ENCODE measurements at places on chromosomes 16 and 17.
A peak's percentile ranks its signal among the peaks of the same experiment; 100 is the strongest.

GRCh38 chr16:84062734-84063640 is 20.4 kb upstream of the SLC38A8 start:
- peak; percentile 32 for DNase-seq

GRCh38 chr16:23227529-23227928 is 45.0 kb downstream of the SCNN1G start:
- no peak for DNase-seq

GRCh38 chr16:58176608-58177352 is 21.1 kb downstream of the CSNK2A2 start:
- no peak for DNase-seq

GRCh38 chr16:67198238-67198734 is 645 bp upstream of the ELMO3 start:
- DNase-seq = no peak

- DNase-seq = no peak
Observed at GRCh38 chr16:56994311-56994710, 5.0 kb downstream of the NLRC5 start.

GRCh38 chr16:67822511-67822910 is 15.8 kb downstream of the TSNAXIP1 start:
- DNase-seq = no peak

DNA sequence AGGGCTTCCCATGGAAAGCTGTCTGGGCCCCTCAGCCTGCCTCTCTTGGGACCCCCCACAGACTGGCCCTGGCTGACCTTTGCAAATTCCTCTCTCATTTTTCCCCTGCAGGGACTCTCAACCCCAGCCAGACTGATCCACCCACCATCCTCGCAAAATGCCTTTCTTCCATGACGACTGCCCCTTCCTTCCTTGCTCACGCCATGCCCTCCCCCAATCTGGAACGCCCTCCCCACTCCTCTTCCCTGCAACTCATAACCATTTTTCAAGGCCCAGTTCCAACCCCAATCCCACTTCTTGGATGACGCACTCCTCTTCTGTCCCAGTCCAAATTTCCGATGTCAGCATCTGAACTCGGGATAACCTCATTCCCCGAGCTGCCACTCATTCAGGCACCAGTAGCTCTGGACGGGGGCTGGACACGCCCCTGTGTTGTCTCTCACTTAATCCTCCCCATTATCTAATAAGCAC is 1.3 kb upstream of the DNAI2 start:
- DNase-seq = no peak

DNA sequence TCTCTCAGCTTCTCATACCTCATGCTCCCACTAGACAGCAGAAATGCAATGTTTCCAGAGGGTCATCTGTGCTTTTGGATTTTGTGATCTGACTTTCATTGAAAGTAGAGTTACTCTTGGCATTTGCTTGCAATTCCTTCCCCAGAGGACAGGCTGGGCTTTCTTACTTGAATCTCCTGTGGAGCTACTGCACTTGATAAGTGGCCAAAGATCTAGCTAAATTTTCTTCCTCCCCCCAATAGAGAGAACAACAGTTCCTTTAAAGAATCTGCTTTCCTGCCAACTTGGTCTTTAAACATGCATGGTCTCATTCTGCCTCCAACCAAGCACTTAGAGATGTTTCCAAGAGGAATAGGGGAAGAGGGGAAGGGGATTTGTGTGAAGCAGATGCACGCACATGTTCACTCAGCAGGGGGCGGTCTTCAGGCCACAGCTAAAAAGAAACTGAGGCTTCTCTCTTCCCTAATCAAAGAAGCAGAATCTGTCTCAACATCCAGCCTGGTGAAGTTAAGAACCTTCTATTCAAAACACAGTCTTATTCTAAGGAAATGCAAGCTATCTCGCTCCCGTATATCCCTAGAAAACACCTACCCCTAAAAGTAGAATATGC is 229.6 kb downstream of the ZFHX3 start:
- no peak for DNase-seq

- DNase-seq = no peak
Observed at GRCh38 chr16:9393591-9393990, 302.1 kb downstream of the HAPSTR1 start.

DNA sequence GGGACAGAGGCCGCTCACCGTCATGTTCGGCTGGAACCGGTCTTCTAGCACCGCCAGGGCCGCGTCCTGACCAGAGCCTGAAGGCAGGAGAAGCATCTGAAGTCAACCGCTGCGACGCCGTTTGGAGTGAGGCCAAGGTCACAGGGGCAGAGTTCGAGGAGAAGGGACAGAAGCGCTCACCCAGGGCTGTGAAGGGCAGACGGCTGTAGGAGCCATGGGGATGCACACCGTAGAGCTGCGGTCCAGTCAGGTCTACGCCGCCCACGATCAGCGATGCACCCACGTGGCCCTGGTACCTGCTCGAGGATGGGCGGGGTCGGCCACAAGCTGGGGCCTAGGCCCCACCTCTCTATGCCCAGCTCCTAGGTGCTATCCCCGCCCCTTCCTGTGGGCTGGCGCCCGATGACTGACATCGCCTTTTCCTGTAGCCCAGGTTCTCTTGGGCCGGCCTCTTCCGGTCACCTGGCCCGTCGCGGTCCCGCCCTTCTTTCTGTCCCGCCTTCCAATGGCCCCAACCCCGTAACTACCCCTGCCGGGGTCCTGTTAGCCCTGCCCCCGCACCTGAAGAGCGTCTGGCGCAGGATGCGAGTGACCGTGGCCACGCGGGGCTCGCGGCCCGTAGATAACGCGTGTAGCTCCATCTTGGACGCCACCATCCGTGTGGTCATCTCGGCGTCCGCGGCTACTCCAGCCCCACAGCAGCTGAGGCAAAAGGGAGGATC is 1.1 kb downstream of the PSMB10 start:
- peak; percentile 97 for DNase-seq

DNA sequence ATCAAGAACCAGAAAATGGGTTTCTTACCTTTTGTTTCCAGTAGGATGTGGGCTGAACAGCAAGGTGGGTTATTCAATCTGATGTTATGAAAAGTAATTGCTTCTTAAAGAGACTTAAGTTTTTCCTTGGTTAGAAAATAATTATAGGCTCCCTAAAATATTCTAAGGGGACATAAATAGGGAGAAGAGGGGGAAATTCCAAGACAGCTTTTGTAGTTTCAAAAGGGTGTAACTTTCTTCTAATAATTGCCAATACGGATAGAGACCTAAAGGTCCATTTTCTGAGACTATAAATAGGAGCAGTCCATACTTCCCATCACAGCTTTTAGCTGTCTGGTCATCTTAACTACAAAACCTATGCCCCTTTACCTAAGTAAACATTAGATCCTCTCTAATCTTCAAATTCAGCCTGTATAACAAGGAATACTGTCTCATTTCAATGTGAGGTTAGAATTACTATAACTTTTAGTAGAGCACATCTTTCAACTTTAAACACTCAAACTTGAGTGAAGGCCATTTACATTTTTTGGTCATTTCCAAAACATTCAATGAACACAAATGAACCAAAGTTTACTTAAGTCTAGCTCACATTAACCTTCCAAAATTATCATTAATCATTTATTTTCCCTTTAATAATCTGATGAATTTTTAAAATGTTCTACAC is 5.5 kb downstream of the SRSF1 start:
- DNase-seq = no peak

DNA sequence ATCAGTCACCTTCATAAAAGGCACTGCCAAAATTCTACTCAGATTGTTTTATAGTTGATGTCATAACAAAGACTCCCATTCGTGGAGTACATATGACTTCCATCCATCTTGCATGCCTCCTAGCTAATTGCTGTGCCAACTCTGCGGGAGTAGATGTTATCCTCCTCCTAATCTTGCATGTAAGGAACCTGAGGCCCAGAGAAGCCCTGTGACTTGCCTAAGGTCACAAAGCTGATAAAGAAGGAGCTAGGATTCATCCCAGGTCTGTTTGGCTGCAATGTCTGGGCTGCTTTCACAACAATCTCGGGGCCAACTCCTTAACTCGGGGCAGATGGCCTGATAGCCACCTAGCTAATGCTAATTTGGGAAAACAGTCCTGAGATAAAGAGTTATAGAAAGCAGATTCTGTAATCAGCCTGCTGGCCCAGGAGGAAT is 87.3 kb downstream of the YPEL2 start:
- no peak for DNase-seq

- no peak for DNase-seq
Observed at GRCh38 chr17:64154313-64154695, 24.4 kb upstream of the ERN1 start.

DNA sequence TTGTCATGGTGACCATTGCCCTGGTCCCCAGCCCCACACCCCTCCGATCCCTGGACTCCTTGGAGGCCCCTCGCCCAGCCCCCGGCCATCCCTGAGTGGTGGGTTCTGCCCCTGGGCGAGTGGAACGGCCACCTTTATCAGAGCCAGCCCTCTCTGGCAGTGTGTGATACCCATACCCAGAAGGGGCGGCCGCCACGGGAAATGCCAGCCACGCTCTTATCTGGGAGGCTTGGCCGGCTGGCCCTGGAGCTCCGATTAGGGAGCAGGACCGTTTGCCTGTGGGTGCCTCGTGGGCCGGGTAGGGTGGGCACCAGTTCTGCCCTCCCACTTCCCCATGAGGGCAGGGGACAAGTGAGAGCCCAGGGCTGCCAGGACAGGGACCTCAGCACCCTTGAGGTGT is 58.3 kb upstream of the ZC3H18 start:
- no peak for DNase-seq

GRCh38 chr16:75320435-75320834 is 69.0 kb upstream of the BCAR1 start:
- DNase-seq = no peak

GRCh38 chr17:4518901-4519300 is 20.2 kb downstream of the SPNS2 start:
- DNase-seq = no peak

GRCh38 chr17:36720131-36720530 is 118.7 kb downstream of the MRM1 start:
- DNase-seq = no peak

- DNase-seq = no peak
Observed at GRCh38 chr16:12063004-12063395, 86.5 kb downstream of the SNX29 start.

DNA sequence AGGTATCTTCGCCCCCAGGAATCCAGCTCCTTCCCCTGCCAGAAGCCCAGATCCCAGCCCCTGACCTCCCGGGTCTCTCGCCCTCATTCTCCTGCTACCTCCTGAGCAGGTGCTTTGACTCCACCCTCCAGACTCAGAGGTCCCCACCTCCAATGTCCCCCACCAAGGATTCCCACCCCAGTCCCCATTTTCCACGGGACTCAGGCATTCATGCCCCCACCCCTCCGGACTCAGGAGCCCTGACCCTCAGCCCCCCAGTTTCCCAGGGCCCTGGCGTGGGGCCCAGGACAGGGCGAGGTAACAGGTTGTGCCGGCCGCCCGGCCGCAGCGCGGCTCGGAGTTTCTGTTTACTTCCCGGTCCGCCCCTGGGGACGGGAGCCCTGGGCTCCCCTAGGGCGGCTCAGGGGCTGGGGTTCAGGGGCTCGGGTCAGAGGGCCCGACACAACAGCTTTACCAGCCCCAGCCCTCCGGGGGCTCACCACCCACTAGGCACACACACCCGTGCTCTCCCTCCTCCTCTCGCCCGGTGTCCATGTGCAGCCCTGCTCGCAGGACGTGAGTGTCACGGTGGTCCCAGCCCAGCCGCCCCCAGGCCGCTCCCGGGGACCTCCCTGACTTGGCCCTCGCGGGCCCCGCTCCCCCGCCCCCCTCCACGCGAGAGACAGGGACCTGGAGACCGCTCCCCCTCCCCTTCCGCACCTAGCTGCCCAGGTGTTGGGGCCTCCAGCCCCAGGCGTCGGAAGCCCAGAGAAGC is 595 bp downstream of the BICDL2 start:
- DNase-seq = no peak

- no peak for DNase-seq
Observed at GRCh38 chr17:78111016-78111726, 17.4 kb downstream of the TMC6 start.

- no peak for DNase-seq
Observed at GRCh38 chr17:8151641-8152111, 528 bp downstream of the PER1 start.

DNA sequence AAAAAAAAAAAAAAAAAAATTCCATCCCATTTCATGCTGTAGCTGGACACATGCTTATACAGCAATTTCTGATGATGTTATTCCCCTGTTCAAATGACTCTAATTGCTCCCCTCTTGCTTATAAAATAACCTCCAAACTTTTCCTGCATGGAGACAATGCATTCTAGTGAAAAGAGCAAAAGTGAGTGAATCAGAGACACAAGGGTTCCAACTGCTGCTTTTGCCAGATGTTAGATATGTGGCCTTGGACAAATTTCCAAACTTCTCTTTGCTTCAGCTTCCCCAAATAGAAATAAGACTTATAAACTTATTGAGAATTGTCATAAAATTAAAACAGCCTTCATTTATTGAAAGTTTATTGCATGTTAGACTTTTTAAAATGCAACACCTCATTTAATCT is 65.0 kb upstream of the AXIN2 start:
- DNase-seq = no peak

- DNase-seq = peak; percentile 72
Observed at GRCh38 chr16:74608944-74609343, 2.0 kb upstream of the GLG1 start.

DNA sequence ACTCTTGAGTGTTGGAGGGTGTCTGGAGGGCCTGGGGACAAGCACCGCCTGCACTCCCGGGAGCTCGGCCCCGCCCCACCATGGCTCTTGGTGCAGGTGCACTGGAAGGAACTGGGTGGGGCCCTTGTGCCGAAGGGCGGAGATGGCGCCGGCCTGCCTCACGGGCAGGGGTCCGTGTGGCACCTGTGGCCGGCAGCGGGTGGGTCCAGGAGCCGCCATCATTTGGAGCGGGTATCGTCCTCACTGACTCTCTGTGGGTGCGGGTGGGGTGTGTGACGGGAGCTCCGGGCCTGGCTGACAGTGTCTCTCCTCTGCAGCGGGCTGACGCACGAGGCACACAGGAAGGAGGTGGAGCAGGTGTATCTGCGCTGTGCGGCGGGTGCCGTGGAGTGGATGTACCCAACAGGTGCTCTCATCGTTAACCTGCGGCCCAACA is 5.2 kb downstream of the METRNL start:
- no peak for DNase-seq

GRCh38 chr16:55949518-55949917 is 74.3 kb upstream of the CES5A start:
- DNase-seq = no peak

DNA sequence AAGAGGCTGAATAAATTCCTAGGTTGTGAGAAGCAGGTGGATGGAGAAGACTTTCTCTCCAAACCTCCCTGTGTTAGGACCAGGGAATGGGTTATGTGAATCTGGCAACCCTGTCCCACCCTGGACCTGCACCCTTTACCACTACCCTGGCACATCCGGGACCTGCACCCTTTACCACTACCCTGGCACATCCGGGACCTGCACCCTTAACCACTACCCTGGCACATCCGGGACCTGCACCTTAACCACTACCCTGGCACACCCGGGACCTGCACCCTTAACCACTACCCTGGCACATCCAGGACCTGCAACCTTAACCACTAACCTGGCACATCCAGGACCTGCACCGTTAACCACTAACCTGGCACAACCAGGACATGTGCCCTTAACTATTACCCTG is 207.0 kb upstream of the CACNG3 start:
- no peak for DNase-seq

- DNase-seq = no peak
Observed at GRCh38 chr17:68288375-68288774, 2.6 kb downstream of the SLC16A6 start.

GRCh38 chr16:1109648-1110047 is 13.6 kb upstream of the C1QTNF8 start:
- DNase-seq = no peak

- DNase-seq = no peak
Observed at GRCh38 chr16:1903220-1903574, 15.0 kb downstream of the HS3ST6 start.

GRCh38 chr16:53781023-53781605 is 77.2 kb downstream of the FTO start:
- DNase-seq = no peak

- DNase-seq = no peak
Observed at GRCh38 chr16:84842516-84843148, 22.8 kb downstream of the CRISPLD2 start.

Measured in CD4-positive, alpha-beta T cell treated with Interleukin-6 at 100 ng/mL for 8 hours (primary cell).